ENCODE measurements at places on chromosomes 13 and 19. TPM values are rescaled to one million over a fixed set of nuclear protein-coding genes. Genes with fewer than 3 reads are reported as not detected.

The FXYD3 gene
- total RNA-seq: not detected

The ATF5 gene
- total RNA-seq: 2.9 TPM

The PTGER1 gene
- total RNA-seq: 1.2 TPM

The TBCB gene
- 215 TPM for total RNA-seq

The GRIK5 gene
- total RNA-seq: 2.3 TPM

The VSIG10L gene
- under 0.01 TPM for total RNA-seq

The IFNL1 gene
- total RNA-seq: not detected

The B3GNT3 gene
- total RNA-seq: not detected

The EID2 gene
- 25.8 TPM for total RNA-seq

The ZNF560 gene
- total RNA-seq: not detected

The PDX1 gene
- not detected for total RNA-seq

The LGALS4 gene
- total RNA-seq: not detected

The SPRED3 gene
- total RNA-seq: 1.4 TPM
